Bone marrow (tissue), 2 donors: ENCODE measurements at places on chromosomes 6 and 20.
A peak's percentile ranks its signal among the peaks of the same experiment; 100 is the strongest.

- no peak for DNase-seq
Observed at GRCh38 chr20:35359335-35359950, 52.3 kb downstream of the UQCC1 start.

DNA sequence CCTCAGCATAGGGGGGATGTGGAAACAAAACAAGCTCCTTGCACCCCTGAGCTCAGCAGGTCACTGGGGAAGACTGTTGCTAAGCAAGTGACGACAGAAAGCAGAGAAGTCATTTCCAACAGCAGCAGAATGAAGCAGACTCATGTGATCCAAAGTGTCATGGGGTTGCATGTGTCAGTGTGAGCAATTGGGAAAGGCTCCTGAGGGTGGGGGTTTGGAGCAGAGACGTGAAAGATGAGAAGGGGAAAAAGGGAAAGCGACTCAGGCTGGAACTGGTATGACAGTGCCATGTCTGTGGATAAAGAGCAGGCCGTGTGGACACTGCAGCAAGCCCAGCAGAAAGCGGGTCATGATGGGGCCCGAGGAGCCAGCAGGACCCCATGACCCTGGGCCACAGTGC lies 363.9 kb downstream of the PREX1 start:
- DNase-seq, result no peak

DNA sequence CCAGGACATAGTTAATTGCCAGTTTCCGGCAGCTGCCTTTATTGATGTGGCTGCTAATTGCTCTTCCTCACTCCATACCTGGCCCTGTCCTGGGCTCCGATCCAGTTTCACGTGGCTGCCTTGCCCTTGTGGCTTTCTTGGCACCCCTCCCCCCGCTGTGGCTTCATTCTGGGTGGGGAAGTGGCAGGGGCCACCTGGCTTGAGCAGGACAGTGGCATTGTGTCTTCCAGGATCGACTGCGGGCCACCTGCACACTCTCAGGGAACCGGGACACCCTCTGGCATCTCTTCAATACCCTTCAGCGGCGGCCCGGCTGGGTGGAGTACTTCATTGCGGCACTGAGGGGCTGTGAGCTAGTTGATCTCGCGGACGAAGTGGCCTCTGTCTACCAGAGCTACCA lies 10.8 kb downstream of the MAVS start:
- DNase-seq, result no peak

DNA sequence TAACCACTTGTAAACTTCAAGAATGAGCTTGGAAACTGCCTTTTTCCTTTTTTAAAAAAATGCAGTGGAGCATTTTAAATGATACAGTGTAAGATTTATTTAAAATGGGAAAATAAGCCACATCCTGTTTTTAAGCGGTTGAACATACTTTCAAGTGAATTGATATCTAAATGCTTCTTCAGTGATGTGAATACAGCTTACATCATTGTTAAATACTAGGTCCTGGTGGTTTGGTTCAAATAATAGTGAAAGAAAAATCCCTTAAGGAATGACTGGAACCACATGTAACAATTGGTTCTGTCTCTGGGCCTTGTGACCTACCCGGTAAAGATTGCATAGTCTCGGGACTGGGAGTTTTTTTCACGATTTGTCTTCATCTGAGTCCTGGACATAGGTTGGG lies 44.2 kb downstream of the BMP6 start:
- no peak for DNase-seq

- DNase-seq, result no peak
Observed at GRCh38 chr20:6956574-6956973, 189.1 kb downstream of the BMP2 start.

DNA sequence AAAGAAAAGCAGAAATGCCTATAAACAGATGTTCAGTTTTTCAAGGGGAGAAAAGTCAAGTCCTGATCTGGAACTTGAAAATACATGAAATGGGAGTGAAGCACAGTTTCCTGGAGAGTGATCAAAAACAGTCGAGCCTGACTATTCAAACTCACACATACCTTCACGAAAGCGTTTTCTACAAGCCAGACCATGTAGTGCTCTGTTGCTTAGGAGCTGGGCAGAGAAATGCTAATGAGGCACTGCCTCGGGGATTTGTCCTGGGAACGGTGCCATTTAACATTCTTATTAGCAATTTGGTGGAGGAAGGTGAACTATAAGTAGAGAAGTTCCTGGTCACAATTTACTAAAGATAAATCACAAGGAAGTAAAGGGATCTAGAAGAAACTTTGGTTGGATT lies 5.9 kb downstream of the NHSL1 start:
- no peak for DNase-seq

GRCh38 chr6:35919827-35920751 lies 809 bp downstream of the SRPK1 start:
- DNase-seq, result peak; percentile 57

DNA sequence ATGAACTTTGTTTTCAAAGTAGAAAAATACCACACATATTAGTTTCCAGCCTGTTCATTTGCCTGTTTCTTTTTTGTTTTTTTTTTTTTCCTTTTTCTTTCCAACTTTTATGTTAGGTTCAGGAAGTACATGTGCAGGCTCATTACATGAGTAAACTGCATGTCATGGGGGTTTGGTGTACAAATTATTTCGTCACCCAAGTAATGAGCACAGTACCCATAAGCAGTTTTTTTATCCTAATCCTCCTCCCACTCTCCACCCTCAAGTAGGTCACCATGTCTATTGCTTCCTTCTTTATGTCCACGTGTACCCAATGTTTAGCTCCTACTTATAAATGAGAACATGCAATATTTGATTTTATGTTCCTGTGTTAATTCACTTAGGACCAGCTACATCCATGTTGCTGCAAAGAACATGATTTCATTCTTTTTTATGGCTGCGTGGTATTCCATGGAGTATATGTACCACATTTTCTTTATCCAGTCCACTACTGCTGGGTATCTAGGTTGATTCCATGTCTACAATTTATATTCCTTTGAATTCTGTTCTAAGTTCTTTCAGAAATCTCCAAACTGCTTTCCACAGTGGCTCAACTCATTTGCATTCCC lies 31.8 kb downstream of the SNX14 start:
- DNase-seq, result no peak

DNA sequence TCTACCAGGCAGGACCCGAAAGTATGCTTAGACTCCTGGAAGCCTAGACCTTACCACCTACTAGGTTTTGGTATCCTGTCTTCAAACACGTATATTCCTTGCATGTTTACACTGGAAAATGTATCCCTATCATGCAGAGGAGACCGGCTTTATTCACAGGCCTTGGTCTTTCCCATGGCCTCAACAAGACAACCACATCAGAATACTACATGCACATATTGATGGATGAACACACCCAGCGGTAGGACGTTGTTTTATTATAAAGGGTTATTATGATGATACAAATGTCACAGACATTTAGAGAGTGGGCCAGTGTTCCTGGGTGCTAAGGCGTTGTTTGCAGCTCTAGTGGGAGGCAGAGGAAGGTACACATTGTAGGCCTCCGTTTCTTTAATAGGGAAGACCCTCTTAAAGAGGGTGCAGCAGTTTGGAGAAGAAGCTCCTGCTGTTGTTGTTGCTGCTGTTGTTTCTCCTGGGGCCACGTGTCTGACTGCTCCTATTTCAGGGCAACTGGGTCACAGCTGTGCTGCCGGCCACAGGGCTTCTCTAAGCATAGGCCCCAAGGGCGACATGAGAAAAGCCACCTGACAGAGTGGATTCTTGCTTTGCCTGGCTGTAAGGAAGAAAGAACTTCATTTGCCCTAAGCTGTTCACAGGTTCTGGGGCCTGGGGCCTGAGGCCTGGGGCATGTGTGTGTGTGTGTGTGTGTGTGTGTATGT lies 98.3 kb upstream of the SASH1 start:
- DNase-seq, result no peak

DNA sequence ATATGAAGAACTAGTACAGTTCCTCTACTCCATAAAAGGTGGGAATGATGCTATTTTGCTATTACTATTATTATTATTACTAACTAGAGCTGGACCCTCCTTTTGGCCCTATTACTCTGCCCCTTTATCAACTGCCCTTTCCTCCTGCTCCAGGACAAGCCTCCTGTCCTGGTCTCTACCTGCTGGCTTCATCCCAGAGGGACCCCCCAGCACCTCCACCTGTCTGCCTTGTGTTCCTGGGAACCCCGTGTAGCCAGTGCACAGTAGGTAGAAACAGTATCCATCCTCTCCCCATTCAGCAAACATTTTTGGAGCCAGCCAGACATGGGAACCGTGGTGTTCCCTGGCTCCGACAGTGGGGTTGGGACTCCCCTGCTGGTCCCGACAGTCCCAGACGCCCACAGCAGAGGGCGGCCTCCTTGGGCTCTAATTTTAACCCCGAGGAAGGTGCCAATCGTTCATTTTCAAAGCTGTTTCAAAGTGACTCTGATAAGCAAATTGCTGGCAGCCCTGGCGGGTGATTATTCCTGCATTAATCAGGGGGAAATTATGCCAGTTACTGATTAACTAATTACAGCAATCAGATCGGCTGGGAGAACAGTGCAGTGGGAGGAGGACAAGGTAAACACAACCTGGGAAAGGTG lies 44.2 kb upstream of the MDGA1 start:
- DNase-seq, result no peak

DNA sequence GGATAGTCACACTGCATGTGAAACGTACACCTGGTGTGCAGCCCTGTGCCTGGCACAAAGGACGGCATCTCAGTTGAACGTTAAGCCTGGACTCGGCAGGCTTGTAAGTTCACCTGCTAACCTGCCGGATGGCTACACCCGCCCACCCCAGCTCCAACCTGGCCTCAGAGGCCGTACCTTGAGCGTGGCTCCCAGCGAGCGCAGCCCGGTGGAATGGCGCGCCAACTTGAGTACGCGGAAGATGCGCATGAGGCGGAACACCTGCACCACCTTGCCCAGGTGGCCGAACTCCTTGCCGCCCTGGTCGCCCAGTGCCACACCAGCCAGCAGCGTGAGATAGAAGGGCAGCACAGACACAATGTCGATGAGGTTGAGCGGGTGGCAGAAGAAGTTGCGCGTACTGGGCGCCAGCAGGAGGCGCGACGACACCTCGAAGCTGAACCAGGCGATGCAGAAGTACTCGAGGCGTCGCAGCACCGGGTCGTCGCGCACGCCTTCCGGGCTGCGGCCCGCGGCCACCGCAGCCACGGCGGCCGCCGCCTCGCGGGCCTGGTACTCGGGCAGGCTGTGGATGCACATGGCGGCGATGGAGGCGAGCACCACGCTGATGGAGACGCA lies 3.3 kb downstream of the KCNS1 start:
- no peak for DNase-seq

GRCh38 chr6:37525460-37526357 lies 26.0 kb upstream of the CCDC167 start:
- DNase-seq, result no peak

GRCh38 chr6:135334169-135334568 lies 153.1 kb downstream of the MYB start:
- no peak for DNase-seq

GRCh38 chr6:77037439-77037838 lies 425.9 kb downstream of the HTR1B start:
- DNase-seq, result no peak

DNA sequence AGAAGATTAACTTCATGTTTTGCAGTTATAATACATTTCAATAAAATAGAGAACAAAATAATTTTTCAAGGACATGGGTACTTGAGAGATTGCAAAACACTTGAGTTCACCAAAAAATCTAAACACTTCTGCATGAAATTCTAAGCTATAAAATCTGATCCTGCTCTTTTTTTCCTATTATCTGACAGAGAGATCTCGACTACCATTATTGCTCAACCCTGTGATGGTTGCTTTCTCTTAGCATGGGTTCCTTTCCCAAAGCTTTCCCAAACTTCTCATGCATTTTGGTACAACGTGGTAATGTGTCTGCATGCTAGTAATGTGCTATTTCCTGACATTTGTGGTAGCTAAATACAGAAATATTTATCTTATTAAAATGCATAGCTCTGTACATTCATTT lies 1243.1 kb upstream of the ADGRB3 start:
- no peak for DNase-seq

DNA sequence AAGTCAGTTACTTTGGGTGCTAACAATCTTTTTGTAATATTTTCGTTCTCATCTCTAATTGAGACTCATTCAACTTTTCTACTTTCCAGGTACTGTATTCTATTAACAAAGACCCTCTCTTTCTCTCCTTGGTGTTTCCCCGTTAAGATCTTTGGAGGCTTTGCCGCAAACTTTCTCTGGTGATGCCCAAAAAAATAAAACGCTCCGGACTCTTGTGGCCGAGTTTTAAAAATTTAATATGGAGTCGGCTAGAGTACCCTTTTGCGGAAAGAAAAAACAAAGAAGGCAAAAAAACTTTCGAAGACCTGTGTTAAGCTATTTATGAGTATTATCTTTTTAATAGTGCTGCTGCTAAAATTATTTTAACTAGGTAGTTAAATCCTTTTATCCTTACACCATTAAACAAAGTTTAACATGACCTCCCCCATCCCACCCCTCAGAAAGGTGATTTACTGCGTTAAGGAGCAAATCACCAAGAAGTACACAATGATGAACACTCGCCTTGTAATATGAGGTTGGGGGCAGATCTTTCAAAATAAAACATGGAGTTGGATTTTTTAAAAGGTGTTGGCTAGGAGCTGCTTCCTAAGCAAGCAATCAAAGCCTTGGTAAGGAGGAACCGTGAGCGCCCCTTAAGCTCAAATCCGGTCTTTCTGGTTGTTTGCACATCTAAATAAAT lies 10.0 kb downstream of the SIM1 start:
- DNase-seq, result no peak

DNA sequence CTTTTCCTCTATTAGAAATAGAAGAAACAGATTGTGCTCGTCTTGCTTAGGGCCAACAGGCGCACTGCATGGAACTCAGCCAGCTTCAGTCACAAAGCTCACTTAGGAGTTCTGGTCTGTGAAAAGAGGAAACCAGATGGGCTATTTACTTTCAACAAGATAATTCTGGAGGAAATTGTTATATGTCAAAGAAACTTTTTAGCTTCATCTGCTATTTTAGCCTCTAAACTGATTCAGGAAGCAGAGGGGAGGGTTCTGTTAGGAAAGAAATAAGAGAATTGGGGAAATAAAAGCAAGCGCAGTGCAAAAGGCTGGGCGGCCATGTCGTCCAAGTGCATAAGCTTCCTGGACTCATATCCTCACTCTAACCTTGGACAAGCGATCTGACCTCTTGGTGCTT lies 21.3 kb downstream of the PRKN start:
- no peak for DNase-seq

DNA sequence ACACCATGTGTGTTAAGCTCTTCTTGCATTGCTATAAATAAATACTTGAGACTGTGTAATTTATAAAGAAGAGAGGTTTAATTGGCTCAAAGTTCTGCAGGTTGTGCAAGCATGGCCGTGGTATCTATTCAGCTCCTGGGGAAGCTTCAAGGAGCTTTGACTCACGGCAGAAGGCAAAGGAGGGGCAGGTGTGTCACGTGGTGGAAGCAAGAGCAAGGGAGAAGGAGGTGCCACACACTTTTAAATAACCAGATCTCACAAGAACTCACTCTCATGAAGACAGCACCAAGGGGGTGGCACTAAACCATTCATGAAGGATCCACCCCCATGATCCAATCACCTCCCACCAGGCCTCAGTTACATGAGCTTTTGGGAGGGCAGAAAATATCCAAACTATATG lies 193.7 kb downstream of the ERMARD start:
- no peak for DNase-seq

- DNase-seq, result no peak
Observed at GRCh38 chr6:129312880-129313279, 397.1 kb downstream of the ARHGAP18 start.
